ENCODE measurements at places on chromosomes 6 and 20. TPM values are rescaled to one million over a fixed set of nuclear protein-coding genes. Genes with fewer than 3 reads are reported as not detected.
A peak's percentile ranks its signal among the peaks of the same experiment; 100 is the strongest.

Gene ZNF165
- total RNA-seq: 3.8 TPM

Gene KCNS1
- total RNA-seq: not detected

Gene OR2H2
- total RNA-seq: not detected

Gene EMILIN3
- total RNA-seq: not detected

Gene HLA-A
- 2,258 TPM for total RNA-seq

Gene CGA
- total RNA-seq: not detected

Gene CAP2
- not detected for total RNA-seq

Gene SLC22A7
- total RNA-seq: not detected

Gene BPHL
- total RNA-seq: 18.0 TPM

Gene ATAT1
- 10.6 TPM for total RNA-seq

Gene NKAIN4
- total RNA-seq: not detected

Gene IRF4
- total RNA-seq: 175 TPM

Gene FAM209A
- 3.4 TPM for total RNA-seq

Gene TPBG
- not detected for total RNA-seq

DNA sequence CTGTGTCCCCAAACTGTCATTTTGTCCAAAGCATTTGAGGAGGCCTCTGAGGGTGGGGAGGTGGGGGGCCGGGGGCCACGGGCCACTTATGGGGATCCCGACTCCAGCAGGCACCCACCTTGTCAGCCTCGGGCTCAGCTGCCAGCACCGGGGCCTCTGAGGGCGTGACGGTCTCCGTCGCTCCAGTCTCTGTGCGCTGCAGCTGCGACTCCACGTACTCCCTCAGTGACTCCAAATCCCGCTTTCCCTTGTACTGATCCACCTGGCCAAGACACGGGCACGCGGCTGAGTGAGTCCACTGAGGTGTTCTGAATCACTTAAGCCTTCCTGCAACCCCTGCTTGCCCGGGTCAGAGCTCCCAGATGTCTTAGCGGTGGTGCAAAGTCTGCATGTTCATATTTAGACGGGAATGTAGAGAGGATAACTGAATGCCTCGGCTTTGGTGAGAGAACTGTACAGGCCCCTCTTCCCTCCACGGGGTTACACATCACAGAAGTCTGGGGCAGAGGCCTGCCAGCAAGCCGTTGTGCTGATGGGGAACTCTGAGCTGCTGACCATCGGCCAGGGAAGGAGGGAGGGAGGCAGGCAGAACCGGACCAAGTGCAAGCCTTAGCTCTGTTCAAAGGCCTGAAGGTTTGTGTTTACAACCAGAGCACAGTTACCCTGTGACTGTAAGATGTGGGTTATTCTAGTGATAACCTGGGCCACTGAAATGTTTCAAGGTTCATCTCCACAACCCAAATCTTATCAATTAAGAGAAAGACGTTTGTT, 21.8 kb downstream of the TXNDC5 start:
- no peak overlapping the region for H3K4me3 ChIP-seq
- no peak overlapping the region for H3K27ac ChIP-seq
- no peak for DNase-seq
- H3K4me1 ChIP-seq: no peaks in the 10 kb centered on the region
- H3K27me3 ChIP-seq: no peaks in the 10 kb centered on the region

DNA sequence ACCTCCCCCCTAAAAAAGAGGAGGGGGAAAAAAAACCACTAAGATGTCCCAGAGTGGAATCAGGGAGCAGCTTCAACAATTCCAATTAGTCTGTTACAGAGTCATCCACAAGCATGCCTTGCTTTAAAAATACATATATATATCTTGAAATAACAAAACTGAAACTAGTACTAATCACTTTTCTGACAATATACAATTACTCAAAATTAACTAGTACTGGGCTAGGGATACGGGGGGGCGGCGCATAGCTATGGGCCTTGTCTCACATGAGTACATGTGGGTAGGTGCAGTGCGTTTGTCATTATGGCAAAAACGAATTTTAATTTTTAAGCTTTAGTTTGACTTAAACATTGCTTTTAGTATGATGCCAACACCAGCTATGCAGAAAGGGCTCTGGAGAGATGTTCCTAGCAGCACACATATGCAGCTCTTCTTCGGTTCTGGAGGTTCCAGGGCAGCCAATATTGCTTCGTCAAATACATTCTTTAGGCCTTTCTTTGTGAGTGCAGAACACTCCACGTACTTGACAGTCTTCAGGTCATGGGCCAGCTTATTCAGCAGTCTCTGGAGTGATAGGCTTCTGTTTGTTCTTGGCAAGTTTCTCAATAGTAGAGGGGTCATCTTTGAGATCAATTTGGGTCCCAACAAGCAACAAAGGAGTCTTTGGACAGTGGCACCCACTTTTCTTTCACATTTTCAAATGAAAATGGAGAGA, 38.8 kb downstream of the ITCH start:
- H3K27me3 ChIP-seq: no peaks in the 10 kb centered on the region
- H3K36me3 ChIP-seq: no peaks in the 10 kb centered on the region
- DNase-seq: no peak
- peaks cover 18% of the 10 kb centered on the region for H3K4me1 ChIP-seq
- H3K27ac ChIP-seq: no peak overlapping the region

GRCh38 chr6:25971187-25971821, 8.7 kb downstream of the TRIM38 start:
- H3K27ac ChIP-seq: no peak overlapping the region
- peaks cover 63% of the 10 kb centered on the region for H3K36me3 ChIP-seq
- peaks cover 33% of the 10 kb centered on the region for H3K4me1 ChIP-seq
- H3K4me3 ChIP-seq: no peak overlapping the region

- H3K4me3 ChIP-seq: no peak overlapping the region
- no peak for DNase-seq
- H3K4me1 ChIP-seq: peaks cover 24% of the 10 kb centered on the region
These were observed 12.2 kb downstream of the BRD2 start for GRCh38 chr6:32980488-32981038.

- peak overlapping the region; percentile 83 for H3K4me3 ChIP-seq
- peak overlapping the region; percentile 91 for H3K27ac ChIP-seq
- H3K4me1 ChIP-seq: peaks cover 34% of the 10 kb centered on the region
- DNase-seq: no peak
- peaks cover 4% of the 10 kb centered on the region for H3K36me3 ChIP-seq
- H3K27me3 ChIP-seq: no peaks in the 10 kb centered on the region
These were observed 625 bp upstream of the ECHDC1 start for GRCh38 chr6:127343809-127344659.

DNA sequence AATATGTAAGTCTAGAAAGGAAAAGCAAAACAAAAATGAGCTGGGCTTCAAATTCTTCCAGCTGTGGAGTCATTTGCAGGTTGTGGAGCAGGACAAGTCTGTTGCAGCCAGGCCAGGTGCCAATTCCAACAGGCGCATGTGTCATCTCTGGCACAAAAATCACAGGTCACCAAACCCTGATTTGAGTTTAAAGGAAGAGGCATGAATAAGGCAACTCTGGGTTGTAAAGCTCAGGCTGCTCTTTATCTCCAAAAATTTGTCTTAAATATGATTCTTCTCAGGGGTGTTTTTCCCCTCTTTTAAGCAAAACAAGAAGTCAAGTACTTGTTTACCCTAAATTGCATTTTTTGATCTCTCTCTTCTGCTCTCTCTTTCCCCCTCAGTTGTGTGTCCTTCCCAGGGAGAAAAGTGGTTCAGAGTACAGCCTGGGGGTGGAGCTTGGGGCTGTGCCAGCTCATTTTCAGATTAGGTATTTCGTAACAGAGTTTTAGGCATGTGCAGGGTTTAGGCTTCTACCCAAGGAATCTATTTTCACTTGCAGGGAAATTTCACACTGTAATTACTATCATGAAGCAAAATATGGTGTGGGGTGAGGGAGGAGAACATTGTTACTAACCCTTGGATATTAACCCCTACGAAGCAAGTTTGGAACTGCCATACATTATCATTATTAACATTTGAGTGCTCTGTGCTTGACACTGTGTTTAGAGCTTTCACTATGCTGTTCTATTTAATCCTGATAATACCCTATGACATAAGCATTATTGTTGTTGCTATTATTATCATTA, 8.3 kb upstream of the NCOA3 start:
- DNase-seq: peak; percentile 34
- no peaks in the 10 kb centered on the region for H3K36me3 ChIP-seq
- H3K4me1 ChIP-seq: peaks cover 15% of the 10 kb centered on the region
- H3K4me3 ChIP-seq: peak overlapping the region; percentile 11

DNA sequence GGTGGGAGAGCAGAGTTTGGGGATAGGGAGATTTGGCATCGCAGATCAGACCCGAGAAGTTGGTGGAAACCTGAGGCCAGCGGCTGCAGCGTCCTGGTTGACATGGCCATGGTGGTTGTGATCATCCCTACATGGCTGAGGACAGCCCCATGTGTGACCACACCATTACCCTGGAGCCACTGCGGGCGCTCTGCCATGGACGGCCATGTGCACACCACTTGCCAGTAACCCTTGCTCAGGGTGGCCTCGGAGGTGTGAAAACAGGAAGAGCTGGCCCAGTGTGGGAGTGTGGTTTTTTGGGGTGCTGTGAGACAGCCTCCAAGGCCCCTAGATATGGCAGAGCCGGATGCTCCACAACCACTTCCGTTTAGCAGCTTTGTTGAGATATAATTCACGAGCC, 64.4 kb downstream of the TMEM242 start:
- H3K4me1 ChIP-seq: peaks cover 21% of the 10 kb centered on the region
- H3K4me3 ChIP-seq: no peak overlapping the region
- H3K27ac ChIP-seq: no peak overlapping the region
- no peaks in the 10 kb centered on the region for H3K36me3 ChIP-seq
- no peak for DNase-seq
- H3K27me3 ChIP-seq: no peaks in the 10 kb centered on the region

GRCh38 chr6:105596284-105596755, 193.4 kb upstream of the PREP start:
- no peak overlapping the region for H3K4me3 ChIP-seq
- no peaks in the 10 kb centered on the region for H3K27me3 ChIP-seq
- no peaks in the 10 kb centered on the region for H3K36me3 ChIP-seq
- no peak for DNase-seq
- H3K4me1 ChIP-seq: no peaks in the 10 kb centered on the region
- H3K27ac ChIP-seq: no peak overlapping the region

DNA sequence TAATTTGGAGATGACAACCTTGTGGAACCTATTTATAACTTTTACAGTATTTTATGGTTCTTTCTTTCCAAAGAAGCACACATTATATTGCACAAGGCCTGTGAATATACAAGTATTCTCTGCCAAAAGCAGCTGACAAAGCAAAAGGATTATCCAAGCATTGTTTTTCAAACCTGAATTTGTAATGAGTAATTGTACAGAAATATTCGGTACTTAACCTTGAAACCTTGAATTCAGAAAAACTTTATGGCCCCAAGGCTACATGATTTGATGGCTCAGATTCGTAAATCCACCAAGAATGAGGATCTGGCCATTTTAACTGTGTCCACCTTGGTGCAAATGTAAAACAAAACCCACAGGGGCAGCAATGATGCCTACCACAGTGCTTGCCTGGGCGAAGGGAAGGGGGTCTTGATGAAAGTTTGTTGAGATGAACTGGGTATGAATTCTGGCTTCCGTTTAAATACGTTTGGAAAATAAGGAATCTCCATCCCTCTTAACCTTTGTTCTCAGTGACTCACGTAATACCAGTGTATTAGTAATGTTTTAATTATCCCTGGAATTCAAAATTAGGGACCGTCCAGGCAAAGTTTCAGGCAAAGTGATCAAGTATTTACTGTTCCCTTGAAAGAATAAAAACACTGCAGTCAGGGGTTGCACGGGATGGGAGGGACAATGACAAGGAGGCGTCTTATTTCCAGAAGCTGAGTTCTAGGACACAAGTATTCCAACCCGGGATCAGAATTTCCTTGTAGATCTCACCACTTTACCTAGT, 2.7 kb upstream of the RBM24 start:
- no peaks in the 10 kb centered on the region for H3K4me1 ChIP-seq
- no peak overlapping the region for H3K27ac ChIP-seq
- H3K4me3 ChIP-seq: no peak overlapping the region
- peaks cover 6% of the 10 kb centered on the region for H3K27me3 ChIP-seq

GRCh38 chr20:40970218-40970617, 58.4 kb upstream of the TOP1 start:
- no peak overlapping the region for H3K4me3 ChIP-seq
- no peak for DNase-seq
- no peaks in the 10 kb centered on the region for H3K36me3 ChIP-seq
- no peaks in the 10 kb centered on the region for H3K4me1 ChIP-seq
- H3K27me3 ChIP-seq: no peaks in the 10 kb centered on the region

GRCh38 chr6:161351858-161352257, 78.0 kb upstream of the AGPAT4 start:
- no peak for DNase-seq
- no peaks in the 10 kb centered on the region for H3K27me3 ChIP-seq
- H3K27ac ChIP-seq: no peak overlapping the region
- H3K36me3 ChIP-seq: no peaks in the 10 kb centered on the region

GRCh38 chr20:49892817-49893216, 22.5 kb downstream of the SPATA2 start:
- no peak overlapping the region for H3K4me3 ChIP-seq
- peaks cover 6% of the 10 kb centered on the region for H3K36me3 ChIP-seq
- DNase-seq: no peak
- no peak overlapping the region for H3K27ac ChIP-seq

GRCh38 chr20:2692036-2692885, at the start of gene EBF4:
EBF4 (plus strand) TSS chr20:2692780; CDS start chr20:2693646, 866 bp downstream.
- H3K4me3 ChIP-seq: peak within 1 kb of the TSS; percentile 37
- no peak for DNase-seq
- H3K27ac ChIP-seq: no peak within 1 kb of the TSS
- peaks cover 13% of the 10 kb centered on the region for H3K4me1 ChIP-seq
- H3K36me3 ChIP-seq: no peaks in the 10 kb centered on the region
- peaks cover 4% of the 10 kb centered on the region for H3K27me3 ChIP-seq

- no peaks in the 10 kb centered on the region for H3K36me3 ChIP-seq
- H3K4me1 ChIP-seq: no peaks in the 10 kb centered on the region
These were observed 63.4 kb downstream of the SYNE1 start for GRCh38 chr6:152573762-152574161.

DNA sequence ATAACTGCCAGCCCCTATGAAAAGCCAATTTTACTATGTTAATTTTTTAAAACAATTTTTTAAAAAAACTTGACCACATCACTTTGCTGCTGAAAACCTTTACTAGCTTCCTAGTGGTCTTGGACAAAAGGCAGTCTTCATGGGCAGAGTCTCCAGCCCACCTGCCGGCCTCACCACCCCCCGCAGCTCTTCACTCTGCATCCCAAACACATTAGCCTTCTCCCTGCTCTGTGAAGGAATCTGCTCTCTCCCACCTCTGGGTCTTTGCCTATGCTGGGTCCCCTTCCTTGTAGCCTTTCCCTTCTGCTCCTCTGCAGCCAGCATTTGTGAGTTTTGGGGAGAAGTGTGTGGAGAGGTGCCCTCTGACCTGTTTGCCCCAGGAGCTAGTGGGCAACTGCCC, 170.7 kb upstream of the MLN start:
- H3K27me3 ChIP-seq: no peaks in the 10 kb centered on the region
- DNase-seq: no peak
- no peak overlapping the region for H3K27ac ChIP-seq
- H3K4me1 ChIP-seq: no peaks in the 10 kb centered on the region
- no peaks in the 10 kb centered on the region for H3K36me3 ChIP-seq
- H3K4me3 ChIP-seq: no peak overlapping the region

- no peak overlapping the region for H3K4me3 ChIP-seq
- H3K27me3 ChIP-seq: no peaks in the 10 kb centered on the region
- H3K27ac ChIP-seq: no peak overlapping the region
- DNase-seq: no peak
These were observed 149.2 kb downstream of the MOXD1 start for GRCh38 chr6:132252113-132252512.

Measured in naive thymus-derived CD4-positive, alpha-beta T cell (primary cell).